ENCODE measurements at places on chromosomes 5 and 9.

DNA sequence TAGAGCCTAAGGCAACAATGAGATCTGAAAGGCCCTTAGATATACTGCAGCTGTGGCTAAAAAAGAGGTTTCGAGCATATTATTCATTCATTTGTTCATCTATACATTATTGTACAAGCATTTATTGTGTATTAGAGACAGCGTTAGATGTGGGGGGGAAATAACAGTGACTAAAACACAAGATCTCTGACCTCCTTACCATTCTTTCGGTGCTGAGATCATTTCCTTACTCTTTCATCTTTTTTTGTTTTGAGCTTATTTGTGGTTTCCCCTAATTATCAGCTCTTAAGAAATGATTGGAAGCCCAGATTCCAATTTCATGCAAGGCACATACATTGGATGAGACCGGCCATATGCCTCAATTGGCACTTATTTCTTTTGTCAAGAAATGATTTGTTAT is 113.2 kb downstream of the SEC61B start:
- no peak for DNase-seq

GRCh38 chr5:136018814-136019783 is 9.7 kb upstream of the TGFBI start:
- DNase-seq = no peak

GRCh38 chr5:130335117-130335516 is 430.9 kb downstream of the CHSY3 start:
- no peak for DNase-seq

- no peak for DNase-seq
Measured at GRCh38 chr9:108134486-108135128, 645.0 kb upstream of the KLF4 start.

- DNase-seq = no peak
Measured at GRCh38 chr5:88824892-88825583, 57.9 kb downstream of the MEF2C start.

DNA sequence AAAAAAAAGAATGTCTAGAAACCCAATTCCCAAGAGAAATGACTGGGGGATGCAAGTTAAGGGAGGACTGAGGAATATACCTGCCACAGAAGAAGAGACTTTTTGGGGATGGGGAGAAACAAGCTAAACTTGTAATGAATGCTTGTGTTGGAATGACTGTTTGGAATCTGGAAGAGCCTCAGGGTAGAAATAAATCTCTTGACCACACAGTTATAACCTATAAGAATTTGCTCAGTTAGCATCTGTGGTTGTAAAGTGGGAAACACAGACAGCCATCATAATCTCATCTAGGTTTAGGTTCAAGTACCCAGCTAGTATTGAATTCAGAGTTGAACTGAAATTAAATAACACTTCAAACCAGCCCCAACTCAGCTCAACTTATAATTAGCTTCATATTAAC is 678.3 kb upstream of the CHD1 start:
- no peak for DNase-seq

GRCh38 chr5:77993855-77994318 is 217.7 kb upstream of the TBCA start:
- no peak for DNase-seq

GRCh38 chr9:77807281-77807683 is 159.2 kb upstream of the GNA14 start:
- no peak for DNase-seq

DNA sequence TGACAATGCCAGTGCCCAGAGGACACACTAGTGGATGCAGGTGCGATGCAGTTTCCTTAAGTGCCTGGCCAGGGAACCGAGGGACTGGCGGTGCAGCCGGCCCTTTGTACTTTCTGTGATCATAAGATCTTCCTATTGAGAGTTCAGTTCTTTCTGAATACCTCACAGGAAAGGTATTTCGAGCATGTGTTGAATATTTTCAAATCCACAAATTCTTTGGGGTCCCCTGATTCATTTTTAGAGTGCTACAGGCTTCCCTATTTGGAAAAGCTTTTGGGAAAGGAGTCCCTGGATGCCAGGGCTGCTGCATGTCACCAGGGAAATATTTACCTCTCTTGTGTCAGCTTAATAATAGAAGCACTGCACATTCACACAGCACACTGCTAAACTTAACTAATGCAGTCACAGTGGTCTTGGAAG is 281.5 kb downstream of the GADD45G start:
- no peak for DNase-seq

DNA sequence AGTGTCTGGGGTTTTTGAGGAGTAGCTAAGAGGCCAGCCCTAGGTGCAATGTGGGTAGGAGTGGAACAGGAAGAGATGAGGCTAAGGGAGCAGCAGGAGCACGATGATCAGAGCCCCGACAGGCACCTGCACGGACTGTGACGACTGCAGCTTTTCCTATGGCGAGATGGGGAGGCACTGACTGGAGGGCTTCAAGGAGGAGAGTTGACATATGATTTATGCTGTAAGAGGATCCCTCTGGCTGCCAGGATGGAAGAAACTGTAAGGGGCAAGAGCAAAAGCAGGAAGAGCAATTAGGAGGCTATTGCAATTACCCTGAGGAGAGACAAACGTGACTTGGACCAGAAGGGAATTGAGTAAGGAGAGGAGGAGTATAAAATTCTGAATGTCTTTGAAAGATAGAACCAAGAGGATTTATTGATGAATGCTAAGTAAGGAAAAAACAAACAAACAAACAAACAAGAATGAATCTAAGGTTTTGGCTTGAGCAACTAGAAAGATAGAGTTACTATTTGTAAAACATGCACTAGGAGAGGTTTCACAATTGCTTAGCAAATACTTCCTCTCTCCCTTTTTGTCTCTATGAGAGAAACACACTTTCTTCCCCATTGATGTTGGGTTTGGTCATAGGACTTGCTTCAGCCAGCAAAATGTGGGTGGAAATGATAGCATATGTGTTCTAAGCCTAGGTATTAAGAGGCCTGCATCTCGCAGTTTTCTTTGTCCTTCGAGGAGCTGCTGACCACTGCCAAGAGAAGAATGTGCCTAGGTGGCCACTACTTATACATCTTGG is 32.9 kb downstream of the TRPC7 start:
- no peak for DNase-seq

DNA sequence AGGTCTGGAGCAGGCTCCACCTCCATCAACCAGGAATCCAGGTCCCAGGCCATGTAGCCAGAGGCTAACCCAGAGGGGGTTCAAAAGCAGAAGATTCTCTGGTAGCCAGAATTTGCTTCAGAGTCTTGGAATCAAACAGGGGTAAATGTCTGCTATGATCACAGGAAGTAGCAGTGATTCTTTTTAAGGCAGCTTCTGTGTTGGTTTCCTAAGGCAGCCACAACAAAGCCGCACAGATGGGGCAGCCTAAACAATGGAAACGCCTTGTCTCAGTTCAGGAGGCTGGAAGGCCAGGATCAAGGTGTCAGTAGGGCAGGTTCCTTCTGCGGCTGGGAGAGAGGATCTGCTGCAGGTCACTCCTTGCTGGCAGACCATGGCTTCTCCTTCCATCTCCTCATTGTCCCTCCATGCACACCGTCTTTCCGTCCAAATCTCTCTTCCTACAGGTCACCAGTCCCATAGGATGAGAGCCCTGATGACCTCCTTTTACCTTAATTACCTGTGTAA is 167.3 kb downstream of the ROR2 start:
- DNase-seq = no peak

DNA sequence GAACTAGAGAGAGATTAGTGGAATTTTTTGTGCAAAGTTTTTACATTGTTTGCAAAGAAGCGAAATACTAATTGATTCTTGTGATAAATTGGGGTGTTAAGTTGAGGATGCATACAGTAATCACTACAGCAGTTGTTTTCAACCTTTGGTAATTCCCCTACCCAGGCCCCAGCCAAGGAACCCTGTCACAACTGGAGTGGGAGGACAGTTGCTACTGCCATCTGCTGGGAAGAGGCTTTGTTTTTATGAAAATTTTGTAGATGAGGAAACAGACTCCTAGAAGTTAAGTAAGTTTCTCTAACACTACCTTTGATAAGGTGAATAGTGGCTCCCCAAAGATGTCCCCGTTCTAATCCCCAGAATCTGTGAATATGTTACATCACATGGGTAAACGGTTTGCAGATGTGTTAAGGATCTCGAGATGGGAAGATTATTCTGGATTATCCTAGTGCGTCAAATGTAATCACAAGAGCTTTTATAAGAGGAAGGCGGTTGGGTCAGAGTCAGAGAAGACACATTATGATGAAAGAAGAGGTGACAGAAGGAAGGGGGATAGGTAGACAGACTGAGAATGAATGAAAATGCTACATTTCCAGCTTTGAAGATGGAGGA is 34.0 kb upstream of the PPP1R2B start:
- DNase-seq = no peak

DNA sequence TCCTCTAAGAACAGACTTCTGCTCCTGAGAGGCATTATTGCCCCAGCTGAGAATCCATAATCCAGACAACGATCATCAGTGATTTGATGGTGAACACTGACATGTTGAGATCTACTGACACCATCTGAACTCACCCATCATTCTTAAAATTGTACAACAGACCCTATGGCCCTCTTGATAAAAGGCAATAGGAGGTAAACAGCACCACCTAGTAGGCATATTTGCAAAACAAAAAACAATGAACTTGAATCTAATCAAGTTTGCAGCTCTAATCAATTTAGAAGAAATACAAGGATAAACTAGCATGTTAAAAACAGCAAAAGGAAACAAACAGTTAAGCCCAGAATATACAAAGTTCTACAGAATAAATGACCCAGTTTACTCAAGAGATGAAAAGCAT is 89.6 kb downstream of the SFXN1 start:
- DNase-seq = no peak

DNA sequence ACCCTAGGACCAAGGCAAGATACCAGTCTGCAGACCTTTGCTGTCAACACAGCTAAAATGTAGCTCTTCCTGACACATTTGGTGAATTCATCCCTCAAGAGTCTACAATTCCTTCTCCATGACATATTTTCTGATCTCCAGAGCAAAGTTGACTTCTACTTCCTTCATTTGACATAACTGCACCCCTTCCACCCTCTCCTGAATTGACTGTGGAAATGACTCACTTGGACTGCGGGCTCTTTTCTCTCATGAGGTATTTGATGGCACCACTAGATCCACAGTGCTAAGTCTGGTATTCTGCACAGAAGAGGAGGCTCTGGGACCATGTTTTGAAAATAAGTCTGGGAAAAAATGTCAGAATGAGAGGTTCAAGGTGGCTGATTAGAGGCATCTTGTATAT is 338.4 kb upstream of the TRPC7 start:
- DNase-seq = no peak

DNA sequence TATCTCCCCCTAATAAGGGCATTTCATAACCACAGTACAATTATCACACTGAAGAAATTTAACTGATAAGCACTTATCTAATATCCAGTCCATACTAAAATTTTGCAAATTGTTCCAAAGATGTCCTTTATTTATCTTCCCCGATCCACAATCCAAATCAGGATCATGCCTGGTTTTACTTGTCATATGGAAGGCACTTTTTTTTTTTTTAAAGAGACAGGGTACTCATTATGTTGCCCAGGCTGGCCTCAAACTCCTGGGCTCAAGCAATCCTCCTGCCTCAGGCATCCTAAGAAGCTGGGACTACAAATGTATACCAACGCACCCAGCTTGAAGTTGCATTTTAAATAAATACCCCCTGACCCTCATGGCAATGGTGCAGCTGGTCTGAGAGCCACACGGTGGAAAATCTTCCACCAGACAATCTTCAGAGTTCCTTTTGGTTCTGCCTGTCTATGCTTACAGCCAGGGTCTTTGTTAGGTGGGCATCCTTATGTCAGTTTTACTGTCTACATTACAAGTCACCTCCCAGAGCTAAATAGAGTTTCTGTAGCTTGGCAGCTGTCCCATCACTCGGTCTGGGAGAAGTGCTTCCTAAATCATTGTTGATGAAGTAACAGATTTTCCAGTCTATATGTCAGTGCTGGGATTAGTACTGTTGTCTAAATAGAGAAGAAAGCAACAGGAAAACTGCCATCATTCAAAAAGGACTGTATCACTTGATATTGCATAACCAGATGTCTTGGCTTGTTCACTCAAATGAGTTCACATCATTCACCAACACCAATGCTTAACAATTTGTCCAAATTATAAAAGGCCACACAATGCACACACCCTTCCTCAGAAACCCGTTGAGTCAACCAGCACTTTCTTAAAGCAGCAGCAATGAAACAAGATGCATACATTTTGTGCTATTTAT is 26.4 kb downstream of the PTPN3 start:
- DNase-seq = no peak

DNA sequence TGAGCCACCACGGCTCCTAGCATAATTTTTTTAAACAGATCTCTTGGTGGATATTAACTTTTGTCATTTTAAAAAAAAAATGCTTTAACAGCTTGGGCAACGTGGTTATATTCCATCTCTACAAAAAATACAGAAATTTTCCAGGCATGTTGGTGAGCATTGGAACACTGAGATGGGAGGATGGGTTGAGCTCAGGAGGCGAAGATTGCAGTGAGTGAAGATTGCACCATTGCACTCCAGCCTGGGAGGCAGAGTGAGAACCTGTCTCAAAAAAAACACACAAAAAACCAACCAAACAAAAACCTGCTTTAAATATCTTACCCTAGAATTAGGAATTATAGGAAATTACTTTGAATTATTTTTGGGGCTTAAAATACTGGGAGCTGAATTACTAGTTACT is 55.2 kb downstream of the NSD1 start:
- DNase-seq = no peak

DNA sequence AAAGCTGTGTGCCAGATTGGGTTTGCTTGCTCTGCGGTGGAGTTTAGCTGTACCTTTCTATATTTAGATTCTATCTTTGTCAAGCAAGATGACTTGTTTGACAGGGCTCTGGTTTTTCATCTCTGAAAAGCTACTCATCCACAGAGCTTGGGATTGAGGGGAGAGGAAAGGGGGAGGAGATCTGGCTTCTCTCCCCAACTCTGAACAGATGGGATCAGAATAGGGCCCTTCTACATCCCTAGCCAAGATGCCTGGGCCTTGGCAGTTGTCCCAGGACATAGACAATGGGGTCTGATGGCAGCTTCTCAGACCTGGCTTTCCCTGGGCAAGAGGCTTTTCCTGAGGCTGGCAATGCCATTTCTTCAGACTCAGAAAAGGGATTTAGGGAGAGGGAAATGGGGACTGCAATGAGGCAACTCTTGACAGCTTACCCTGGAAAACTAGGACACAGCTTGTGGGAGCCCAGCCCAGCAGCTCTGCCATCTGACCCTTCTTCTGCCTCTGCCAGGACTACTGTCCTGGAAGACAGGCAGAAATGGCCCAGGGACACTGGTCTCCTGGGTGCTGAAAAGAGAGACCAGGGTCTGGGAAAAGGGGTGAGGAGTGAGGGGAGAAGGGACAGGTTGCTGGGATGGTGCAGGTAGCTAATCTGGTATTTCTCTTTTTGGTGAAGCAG is 50.2 kb upstream of the ASTN2 start:
- no peak for DNase-seq

DNA sequence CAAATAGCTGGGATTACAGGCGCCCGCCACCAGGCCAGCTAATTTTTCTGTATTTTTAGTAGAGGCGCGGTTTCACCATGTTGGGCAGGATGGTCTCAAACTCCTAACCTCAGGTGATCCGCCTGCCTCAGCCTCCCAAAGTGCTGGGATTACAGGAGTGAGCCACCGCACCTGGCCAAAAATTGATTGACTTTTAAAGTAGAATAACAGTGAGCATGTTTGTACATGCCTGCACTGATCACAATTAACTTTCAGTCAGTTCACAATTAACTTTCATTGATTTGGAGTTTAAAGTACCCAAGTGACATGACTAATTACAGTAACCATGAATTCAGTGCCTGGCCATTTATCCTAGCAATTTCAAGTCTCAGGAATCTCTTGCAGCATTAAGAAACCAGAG is 61.3 kb downstream of the ANKH start:
- DNase-seq = no peak

- no peak for DNase-seq
Measured at GRCh38 chr9:130472184-130472705, 27.5 kb downstream of the ASS1 start.

GRCh38 chr9:106970219-106970975 is 107.4 kb downstream of the ZNF462 start:
- no peak for DNase-seq
